Urothelium cell line (cell line): ENCODE measurements at places on chromosomes 16 and 17.

GRCh38 chr17:1351971-1352370 lies 48.1 kb downstream of the YWHAE start:
- no peak for DNase-seq

DNA sequence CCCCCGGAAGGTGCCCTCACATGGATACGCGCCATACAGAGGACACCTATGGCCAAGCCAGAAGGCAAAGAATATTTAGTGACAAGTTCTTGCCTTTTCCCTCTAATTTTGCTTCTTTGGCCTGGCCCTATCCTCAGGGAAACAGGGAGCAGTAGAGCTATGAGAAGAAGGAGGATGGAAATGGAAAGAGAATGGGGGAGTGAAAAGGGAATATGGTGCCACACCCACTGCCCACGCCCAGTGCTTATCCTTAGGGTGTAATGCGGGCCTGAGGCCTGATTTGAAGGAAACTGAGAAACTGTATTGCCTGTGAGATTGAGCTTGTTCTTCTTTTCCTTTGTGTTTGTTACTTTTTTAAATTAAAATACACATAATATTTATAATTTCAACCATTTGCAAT lies 255.1 kb downstream of the HS3ST3A1 start:
- no peak for DNase-seq

GRCh38 chr17:63189930-63190329 lies 223.9 kb downstream of the TANC2 start:
- no peak for DNase-seq

- no peak for DNase-seq
Measured at GRCh38 chr17:50281739-50282401, 7.6 kb downstream of the TMEM92 start.

- DNase-seq: no peak
Measured at GRCh38 chr17:36597866-36598777, 3.3 kb upstream of the MRM1 start.

GRCh38 chr17:37699285-37699973 lies 45.4 kb downstream of the HNF1B start:
- DNase-seq: no peak

DNA sequence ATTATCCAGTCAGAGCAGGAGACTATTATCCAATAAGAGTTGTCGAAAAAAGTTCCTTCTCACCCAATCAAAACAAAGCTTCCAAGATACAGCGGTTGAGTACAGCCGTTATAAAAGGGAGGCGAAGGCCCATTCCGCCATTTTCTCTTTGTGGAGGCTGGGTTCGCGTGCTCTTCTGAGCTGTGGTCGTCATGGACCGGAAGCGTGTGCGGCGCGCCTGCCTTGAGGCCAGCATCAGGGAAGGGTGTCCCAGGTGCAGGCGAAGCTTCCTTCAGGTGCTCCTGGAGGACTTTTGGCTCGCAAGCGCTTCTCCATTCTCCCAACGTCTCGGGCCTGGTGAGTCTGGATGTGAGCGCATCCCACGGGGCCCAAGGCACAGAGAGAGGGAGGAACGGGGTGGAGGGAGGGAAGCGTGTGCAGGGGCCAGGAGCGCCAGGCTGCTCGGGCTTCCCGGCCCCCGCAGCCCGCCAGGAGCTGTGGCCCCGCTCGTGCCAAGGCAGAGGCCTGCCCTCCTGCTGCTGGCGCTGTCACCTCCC lies 99.2 kb downstream of the GOSR1 start:
- no peak for DNase-seq

GRCh38 chr17:6457688-6458459 lies 13.6 kb downstream of the PIMREG start:
- DNase-seq: no peak

GRCh38 chr17:17401271-17401781 lies 75.5 kb upstream of the MED9 start:
- DNase-seq: peak; percentile 64

DNA sequence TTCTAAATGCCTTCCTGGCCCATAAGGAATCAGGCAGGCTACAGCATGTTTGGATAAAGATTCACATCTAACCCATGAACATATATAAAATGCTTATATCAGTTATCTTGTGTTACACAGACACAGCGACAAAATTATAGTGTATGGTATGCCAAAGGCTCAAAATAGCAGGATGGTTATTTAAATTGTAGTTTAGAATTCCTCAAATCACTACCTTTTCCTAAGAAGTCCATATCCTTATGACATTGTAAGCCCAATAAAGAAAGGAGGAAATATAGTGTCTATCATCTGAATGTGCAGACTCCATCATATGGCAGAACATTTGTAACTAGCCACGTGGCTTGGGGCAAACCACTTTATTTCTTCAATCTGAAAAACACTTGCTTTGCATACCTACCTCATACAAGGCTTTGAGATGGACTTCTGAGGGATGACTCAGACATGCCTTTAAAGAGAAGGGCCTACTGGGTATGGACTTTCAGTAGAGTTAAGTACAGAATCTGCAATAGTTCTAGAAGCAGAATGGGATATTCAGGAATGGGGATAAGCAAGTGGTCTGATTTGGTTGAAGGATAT lies 12.1 kb upstream of the DHX8 start:
- no peak for DNase-seq

GRCh38 chr17:77089124-77089490 lies 51.7 kb upstream of the SEC14L1 start:
- no peak for DNase-seq

DNA sequence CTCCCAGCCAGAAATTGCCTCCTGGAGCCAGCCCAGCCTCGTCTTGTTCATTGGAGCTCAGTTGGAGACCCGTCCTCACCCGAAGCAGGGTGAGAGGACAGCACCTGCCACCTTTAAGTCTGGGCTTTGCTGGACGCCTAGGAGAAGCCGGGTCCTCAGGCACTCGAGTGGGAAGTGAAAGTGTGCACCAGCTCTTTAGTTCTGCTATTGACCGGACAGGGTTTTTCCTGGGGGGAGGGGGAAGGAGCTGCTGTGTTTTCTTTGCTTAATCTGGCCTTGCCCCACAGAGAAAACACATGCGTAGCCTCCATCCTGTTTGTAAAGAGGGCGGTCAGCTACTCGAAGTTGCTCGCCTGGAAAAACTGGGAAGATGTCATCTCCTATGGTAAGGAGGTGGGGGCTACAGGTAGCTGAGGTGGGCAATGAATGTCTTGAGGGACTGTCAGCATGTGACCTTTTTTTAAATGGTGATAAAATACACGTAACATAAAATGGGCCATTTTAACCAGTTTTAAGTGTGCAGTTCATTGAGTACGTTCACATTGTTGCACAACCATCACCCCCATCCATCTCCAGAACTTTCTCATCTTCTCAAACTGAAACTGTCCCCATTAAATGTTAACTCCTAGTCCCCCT lies 34.4 kb downstream of the CMIP start:
- no peak for DNase-seq

DNA sequence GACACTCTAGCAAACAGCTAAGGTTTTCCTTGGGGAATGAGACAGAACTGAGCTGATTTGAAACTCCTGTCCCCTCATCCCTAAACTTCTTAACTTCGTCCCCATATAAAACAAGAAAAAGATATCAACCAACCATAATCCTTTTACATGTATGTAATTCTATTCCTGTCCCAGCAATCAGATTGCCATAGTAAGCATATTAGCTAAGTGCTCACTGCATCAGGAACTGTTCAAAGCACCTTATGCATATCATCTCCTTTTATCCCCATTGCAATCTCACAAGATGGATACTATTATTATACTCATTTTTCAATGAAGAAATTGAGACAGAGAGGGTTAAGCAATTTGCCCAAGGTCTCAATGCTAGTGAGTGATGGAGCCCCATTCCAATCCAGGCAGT lies 6.8 kb downstream of the KIF18B start:
- no peak for DNase-seq

DNA sequence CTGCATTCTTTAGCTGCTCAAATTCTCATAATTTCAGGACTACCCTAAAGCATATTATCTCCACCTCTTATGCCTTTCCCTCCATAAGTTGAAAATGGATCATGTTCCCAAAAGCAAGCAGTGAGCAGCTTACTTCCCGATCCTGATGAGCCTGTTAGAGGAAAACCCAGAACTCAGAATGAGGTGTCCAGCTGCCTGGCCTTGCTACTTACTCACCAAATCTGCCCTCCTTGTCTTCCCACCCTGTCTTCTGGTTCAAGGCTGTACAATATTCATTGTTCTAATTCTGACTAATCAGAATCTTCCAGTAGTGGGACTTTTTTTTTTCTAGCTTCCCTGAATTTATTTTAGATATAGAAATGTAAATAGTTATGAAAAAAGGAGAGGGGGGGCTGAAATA lies 10.8 kb downstream of the LYRM1 start:
- DNase-seq: no peak
